ENCODE measurements at places on chromosomes 3 and 15. TPM values are rescaled to one million over a fixed set of nuclear protein-coding genes. Genes with fewer than 3 reads are reported as not detected.
A peak's percentile ranks its signal among the peaks of the same experiment; 100 is the strongest.

Gene RLBP1
- not detected for total RNA-seq

Gene ZNF35
- total RNA-seq: 5.3 TPM

Gene VEPH1
- 0.23 TPM for total RNA-seq

Gene STARD9
- total RNA-seq: 3.6 TPM

Gene P2RY12
- not detected for total RNA-seq

Gene MKRN3
- 2.1 TPM for total RNA-seq

Gene DPPA2
- total RNA-seq: not detected

Gene RHOV
- 0.49 TPM for total RNA-seq

GRCh38 chr3:50371133-50371685 is 11.9 kb upstream of the TMEM115 start:
- no peak for DNase-seq

- DNase-seq: no peak
Observed at GRCh38 chr3:171044835-171045793, 18.6 kb upstream of the SLC2A2 start.

- DNase-seq: no peak
Observed at GRCh38 chr15:53511175-53511574, 248.3 kb downstream of the WDR72 start.

DNA sequence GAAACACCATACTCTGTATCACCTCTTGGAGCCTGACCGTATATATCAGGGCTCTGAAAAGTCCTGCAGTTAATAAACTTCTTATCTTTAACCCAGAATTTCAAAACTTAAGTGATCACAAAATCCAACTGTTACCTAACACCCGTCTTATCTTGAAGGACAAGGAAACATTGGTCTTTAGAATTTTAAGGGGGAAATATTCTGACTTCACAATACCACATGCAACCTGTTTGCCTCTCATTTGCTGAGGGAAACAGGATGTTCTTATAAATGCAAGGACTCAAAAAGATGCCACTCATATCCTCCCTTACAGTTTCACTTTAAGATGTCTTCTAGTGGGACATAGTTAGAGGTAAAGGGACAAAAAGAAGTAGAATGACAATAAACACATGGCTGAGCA is 67.9 kb downstream of the CRTC3 start:
- DNase-seq: no peak

GRCh38 chr3:69282181-69282580 is 103.7 kb downstream of the FRMD4B start:
- DNase-seq: peak; percentile 57

GRCh38 chr3:15097891-15098290 is 1.1 kb downstream of the RBSN start:
- DNase-seq: no peak

- peak; percentile 60 for DNase-seq
Observed at GRCh38 chr15:39629371-39629770, 48.5 kb downstream of the THBS1 start.

- no peak for DNase-seq
Observed at GRCh38 chr3:10361375-10361774, 40.5 kb upstream of the SEC13 start.

DNA sequence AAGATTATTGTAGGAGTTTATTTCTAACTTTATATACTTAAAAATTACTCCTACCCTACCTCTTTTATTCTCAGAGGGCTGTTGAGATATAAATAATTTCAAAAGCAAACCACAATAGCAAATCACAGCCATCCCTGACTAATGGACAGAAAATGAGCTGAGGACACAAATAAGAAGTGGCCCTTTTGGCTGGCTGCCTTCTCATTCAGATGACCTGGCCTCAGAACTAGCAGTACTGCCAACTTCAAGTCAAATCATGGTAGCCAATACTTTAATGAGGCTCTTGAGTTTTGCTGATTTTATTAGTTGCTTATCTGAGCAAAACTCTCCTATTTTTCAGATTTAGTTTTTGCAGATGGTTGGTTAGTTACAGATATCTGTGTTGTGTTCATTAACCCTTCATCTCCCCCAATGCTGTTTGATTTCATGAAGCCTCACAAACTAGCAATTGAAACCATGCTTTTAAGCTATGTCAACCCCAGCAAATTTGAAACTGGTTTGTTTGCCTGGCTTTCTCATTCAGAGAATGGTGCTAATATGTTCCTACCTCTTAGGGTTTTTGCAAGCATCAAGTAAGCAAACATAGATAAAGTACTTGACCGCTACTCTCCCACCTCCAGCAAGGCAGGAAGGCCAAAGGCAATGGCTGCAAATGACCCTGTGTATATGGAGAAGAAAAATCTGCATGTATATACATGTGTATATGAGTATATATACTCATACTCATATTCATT is 73.4 kb upstream of the HACD2 start:
- no peak for DNase-seq

DNA sequence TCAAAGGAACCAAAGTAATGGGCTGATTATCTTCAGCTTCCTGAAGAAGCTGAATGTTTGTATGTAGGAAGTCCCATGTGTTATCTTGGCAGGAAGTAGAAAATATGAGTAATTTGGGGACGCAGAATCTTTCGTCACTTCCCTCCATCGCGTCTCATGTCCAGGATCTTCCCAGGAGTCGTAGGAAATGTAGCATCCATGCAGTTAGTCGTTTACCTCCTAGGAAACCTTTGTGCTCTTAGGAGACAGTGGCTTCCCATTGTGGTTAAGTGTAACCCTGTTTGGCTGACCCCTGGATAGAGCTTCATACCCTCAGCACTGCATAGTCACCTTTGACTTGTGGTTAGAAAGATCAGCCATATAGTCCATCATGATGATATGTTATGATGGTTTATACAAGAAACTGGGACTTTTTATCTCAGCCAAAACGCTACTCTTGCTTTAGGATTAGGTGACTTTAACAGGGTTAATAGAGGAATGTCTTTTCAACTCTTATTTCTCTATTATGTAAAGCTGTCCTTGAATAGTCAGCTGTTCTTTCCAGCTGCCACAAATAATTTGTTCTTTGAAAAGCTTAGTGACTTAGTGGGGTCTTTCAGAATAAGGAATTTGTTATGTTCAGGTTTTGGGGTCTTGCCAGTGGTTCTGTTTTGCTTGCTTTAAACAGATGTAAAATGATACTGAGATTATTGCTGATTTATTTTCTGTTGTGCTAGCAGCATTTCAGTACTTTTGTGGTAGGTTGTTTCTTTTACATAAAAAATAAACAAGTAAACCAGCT is 92.2 kb downstream of the KLHL25 start:
- DNase-seq: no peak

DNA sequence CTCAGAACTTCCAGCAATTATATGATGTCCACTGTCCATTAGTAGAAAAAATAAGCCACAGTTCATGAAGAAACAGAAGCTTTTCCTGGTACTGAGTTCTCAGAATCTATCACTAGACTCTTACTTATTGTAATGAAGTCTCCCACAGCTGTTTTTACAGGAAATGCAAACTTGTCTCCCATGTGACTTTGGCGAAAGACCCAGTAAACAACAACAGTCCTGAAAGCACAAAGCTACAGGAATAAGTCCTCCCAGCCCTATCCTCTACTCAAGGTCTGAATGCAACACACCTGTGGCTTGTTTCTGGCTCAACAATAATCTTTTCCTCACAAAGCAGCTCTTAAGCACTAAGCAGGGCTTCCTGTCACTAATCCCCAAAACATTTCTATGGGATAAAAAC is 55.9 kb downstream of the EOMES start:
- DNase-seq: no peak

DNA sequence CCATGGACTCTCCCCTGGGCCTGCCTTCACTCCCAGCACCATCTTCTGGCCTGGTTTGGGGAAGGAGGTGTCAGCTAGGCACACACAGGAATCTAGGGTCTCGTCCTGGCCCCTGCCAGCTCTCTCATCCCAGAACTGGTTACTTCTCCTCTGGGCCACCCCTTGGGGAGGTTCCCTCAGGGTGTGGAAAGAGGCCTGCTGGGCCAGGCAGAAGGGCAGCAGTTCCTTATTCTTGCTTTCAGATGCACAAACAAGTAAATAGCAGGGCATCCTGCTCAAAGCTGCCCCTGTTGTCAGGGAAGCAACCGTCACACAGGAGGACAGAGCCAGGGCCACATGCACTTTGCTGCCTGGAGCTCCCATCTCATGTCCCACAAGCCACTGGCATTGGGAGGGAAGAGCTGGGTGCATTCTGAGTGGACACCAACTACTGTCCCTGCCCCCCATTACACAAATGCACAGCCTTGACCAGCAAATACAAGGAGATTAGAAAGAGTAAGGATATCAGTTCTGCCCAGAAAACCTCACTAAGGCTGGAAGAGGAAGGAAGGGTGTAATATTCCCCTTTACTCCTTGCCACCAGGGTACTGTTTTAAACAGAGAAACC is 108.8 kb upstream of the HACD2 start:
- no peak for DNase-seq

DNA sequence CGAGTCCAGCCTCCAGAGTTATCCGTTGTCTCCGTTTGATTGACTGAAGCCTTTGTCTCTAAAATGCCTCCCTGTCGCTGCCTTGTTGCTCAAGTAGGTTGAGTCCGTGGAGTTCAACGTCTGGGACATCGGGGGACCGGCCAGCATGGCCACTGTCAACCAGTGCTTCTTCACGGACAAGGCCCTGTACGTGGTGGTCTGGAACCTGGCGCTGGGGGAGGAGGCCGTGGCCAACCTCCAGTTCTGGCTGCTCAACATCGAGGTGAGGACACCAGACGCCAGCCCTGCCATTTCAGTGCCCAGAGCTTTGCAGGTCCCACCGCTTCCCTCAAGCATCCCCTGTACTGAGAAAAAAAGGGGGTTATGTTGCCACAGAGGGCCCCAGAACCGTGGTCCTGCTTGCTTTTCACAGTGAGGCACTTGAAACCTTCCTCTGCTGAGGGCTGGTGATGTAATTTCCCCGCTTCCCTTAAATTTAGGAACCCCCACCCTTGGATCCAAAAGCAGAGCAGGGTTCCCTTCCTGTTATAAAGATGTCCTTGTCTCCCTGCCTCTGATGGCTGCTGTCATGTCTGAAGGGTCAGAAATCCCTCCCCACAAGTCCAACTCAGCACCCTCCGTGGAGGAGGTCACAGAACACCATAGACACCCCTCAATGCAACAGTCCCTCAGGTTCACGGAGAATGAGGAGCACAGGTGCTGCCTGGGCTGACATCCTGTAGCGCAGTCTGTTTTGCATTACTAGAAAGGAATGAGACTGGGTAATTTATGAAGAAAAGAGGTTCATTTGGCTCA is 105.7 kb downstream of the LRRK1 start:
- DNase-seq: no peak

DNA sequence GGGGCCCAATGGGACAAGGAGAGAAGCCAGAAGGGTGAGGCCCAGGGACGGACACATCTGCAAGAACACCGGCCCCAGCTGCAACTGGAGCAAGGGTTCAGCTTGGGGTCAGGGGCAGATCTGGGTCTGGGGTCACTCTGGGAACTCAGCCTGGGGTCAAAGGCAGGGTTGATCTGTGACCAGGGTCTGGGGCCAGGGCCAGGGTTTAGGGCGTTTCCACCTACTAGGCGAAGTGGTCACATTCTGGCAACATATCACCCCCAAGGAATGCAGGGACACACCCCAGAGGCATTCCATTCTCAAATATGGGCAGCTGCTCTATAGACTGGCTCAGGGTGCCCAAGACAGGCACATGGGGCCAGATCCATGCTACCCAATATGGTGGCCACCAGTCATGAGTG is 9.0 kb downstream of the UROC1 start:
- no peak for DNase-seq

- DNase-seq: no peak
Observed at GRCh38 chr3:3110749-3111361, 681 bp upstream of the IL5RA start.

DNA sequence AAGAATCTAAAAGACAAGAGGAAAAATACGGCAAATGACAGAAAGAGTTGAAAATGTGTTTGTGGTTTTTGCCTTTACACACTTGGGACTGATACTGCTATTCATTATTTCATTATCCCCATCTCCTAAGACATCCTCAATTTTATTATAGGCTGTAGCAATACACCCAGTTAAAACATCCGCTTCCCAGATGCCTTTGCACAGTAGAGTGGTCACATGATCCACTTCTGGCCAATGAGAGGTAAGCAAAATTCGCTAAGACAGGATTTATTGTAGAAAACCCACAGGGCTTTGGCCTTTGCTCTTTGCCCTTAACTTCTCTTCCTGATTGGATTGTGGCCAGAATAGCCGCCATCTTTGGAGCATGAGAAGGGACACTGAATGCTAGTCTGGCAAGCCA is 53.2 kb upstream of the BOC start:
- no peak for DNase-seq

- DNase-seq: no peak
Observed at GRCh38 chr15:55587321-55588069, 650 bp downstream of the PYGO1 start.

DNA sequence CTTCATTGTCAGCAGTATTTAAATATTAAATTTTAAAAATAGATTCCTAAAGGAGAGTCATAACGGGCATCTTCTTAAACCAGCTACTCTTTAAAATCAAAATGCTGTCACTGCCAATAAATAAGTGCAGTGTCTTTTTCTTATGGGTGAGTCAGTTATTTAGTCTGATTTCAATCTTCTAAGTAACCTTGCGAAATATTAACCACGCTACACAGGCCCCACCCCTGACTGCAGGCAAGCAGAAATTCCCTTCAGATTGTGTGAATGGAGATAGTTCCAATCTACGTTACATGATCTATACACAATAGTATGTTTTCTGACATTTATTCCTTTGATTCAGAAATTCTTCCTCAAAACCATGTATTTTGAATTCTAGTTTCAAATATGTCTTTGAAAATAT is 141.5 kb downstream of the GADL1 start:
- no peak for DNase-seq

DNA sequence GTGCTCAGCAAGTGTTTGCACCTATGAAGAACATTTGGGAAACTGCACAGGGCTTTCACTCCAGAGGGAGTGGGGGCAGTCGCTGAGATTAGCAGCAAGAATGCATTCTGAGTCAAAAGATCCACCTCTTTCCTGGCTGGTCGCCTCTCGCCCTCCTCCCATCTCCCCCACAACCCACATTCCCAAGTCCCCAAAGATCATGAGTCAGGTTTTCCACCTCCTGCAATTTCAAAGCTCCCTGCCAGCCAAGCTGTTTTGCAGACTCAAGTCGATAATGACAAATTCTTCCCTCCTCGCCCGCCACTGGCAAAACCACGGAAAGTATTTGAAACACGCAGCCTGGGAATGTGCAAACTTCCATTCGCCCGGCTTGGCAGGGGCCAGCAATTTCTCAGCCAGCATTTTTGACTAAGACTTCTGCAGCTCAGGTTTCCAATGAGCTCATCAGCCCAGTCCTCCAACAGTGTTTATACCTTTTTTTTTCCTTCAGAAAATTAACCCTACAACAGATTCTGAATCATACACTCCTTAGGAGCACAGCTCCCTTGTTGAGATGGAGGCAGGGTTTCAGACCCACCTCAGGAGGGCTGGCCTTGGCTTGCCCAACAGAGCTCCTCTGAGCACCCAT is 181.4 kb downstream of the SMAD6 start:
- no peak for DNase-seq
